Epithelial cell of proximal tubule (primary cell): ENCODE measurements at places on chromosomes 13 and 19.

GRCh38 chr19:14315433-14315832, 65.8 kb upstream of the ADGRE5 start:
- no peak for DNase-seq

- DNase-seq, result no peak
Observed at GRCh38 chr19:31335716-31336115, 13.5 kb downstream of the TSHZ3 start.

DNA sequence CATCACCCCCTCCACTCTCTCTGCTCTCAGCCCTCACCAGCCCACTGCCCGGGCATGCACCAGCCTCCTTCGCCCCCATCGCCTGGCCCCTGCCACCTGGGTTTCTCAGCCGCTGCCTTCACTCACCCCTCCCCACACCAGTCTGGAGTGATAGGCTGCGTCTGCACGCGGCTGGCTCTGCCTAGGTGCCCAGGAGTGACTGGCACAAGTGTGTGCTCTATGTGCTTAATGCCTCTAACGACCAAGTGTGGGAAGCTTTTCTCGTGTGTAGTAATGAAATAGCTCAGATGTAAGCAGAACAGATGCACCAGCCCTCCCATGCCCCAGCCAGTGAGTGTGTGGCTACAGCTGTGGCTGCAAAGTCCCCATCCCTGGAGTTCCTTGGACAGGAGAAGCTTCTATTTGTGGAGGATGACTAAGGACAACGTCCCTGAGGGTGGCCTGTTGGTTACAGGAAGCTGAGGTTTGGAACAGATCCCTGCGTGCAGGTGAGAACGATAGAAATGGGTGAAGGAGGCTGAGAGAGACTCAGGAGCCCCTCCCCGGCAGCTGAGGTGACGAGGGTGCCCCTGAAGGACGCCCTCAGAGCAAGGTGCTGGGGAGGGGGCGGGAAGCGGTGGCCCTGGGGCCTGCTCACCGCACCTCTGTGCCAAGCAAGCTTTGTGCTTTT, 35.6 kb downstream of the ATP11A start:
- no peak for DNase-seq

GRCh38 chr19:38228491-38229439, 4.7 kb upstream of the DPF1 start:
- no peak for DNase-seq

DNA sequence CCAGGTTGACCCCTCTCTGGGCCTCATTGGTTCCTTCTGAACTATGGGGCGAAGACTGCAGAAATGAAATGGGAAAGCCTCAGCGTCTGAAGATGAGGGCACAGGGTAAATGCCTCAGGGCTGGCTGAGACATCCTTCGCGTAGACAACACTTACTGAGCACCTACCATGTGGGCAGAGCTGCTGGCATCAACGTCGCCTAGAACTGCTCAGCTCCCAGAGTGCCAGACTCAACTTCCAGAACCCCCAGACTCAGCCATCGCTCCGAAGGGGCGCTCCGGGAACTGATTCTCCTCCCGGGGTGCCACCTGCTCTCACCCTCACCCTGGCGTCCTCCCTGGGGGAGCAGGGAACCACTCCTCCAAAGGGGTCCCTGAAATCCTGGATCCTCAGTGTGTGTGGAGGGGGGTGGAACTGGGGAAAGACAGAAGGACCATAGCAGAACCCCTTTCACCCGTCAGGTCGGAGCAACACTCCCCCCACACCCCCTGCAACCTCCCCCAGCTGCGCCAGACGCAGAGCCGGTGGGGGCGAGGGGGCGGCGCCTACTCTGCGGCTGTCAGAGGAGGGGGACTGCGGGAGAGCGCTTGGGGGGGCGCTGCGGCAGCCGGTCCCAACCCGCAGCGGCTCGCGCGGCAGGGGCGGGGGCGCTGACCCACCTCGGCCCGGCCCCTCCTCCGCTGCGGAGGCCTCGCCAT, 8.2 kb upstream of the NFIC start:
- no peak for DNase-seq

DNA sequence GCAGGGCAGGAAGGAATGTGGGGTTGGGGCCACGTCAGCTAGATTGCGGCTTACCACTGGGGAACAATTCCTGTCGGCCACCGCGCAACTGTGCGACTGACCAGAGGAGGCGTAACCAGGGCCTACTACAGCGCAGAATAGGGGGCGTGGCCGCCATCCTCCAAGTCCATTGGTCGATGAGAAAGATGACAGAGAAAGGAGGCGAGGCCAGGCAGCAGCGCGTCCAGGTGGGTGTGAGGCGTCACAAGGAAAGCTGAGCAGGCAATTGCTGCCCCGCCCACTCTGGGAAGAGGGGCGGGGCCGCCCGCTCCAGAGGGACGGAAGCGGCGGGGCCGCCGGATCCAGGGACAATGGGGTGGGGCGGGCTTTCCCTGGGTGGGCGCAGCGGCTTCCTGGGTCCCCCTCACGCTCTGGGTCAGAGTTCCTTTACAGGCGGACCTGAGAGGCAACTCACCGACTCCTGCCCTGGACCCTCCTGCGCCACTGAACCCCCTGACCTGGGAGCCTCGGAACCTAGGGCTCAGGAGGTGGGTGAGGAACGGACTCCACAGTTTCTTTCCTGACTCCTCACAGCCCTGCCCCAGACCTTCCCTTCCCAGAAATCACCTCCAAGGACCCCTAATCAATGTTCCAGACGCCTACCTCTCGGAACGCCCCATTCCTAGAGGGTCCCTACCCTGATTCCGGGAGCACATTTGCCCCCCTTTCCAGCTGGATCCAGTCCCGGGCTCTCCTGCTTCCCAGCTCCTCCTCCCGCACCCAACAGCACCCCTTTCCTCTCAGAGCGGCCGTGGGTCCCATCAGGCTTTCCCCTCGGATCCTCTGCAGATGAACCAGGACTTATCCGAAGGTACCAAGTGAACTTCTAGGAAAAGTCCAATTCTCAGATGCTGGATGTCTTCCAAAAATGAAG, 101.5 kb upstream of the ZNF492 start:
- DNase-seq, result no peak
